ENCODE measurements at places on chromosomes 6 and 20.

DNA sequence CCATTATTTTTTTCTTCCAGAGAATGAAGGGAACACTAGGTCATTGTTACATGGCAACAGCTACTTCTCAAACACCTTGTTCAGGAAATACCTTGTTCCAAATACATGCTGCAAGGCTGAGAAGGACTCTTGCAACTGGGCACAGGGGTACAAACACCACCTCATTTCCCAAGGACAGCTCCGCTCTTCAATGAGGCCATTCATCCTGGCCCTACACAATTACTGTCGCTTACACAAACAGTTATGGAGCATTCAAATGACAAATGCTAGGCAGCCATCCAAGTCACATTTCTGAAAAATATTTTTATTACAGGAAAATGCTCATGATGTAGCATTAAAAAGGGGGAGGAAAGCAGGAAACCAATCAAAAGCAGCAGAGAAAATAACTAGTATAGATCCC lies 611.9 kb downstream of the DHX35 start:
- DNase-seq: no peak

- no peak for DNase-seq
Measured at GRCh38 chr6:67888886-67889681, 746.0 kb upstream of the ADGRB3 start.

DNA sequence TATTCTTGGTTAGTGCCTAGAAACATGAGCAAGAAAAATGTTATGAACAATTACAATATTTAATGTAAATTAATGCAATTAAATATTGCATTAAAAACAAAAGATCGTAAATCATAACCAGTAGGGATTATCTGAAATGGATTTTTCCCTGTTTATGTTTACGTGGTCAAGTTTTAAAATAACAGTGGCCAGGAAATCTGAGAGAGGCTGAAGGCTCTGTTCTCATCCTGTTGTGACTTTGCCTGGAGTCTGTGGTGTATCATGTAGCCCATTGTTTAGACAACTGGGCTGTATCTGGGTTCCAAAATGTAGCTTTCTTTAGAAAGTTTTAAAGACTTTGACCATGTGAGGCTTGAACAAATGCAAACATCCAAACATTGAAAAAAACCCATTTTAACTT lies 2.4 kb downstream of the MYO6 start:
- DNase-seq: no peak

GRCh38 chr20:38985060-38985459 lies 22.9 kb downstream of the DHX35 start:
- no peak for DNase-seq

- no peak for DNase-seq
Measured at GRCh38 chr6:152420696-152421095, 216.5 kb downstream of the SYNE1 start.

GRCh38 chr20:20803011-20803410 lies 90.6 kb upstream of the RALGAPA2 start:
- no peak for DNase-seq

DNA sequence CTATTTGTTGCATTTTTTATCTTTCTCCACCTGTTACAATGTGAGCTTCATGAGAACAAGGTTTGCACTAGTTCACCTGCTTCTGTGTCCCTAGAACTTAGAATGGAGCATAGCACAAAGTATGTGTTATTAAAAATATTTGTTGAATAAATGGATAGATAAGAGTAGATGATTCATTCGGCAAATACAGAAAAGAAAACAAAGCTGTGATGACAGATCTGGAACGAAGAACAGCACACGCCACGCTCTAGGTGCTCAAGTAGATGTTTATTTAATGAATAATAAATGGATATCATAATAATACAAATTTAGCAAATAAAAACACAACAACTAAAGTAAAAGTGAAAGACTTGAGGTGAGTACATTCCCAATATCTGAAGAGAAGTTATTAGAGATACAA lies 273.1 kb downstream of the HAO1 start:
- no peak for DNase-seq

- no peak for DNase-seq
Measured at GRCh38 chr20:41068806-41069205, 40.2 kb downstream of the TOP1 start.

DNA sequence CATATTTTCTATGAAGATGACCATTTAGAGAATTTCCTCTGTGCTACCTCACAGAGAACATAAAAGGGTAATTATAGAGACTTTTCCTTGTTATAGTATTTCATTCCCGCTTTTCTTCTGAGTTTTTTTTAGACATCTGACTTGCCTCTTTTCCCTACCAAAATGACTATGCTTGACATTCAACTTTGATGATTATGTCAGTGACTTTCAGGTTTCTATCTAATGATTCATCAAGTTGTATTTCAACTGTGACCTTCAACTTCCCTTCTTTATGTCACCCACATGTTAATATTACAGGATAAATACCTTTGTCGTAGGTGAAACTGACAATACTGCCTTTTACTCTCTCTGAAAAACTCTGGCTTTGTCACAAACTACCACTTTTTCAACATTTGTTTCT lies 95.3 kb downstream of the MLIP start:
- no peak for DNase-seq

- no peak for DNase-seq
Measured at GRCh38 chr6:158770533-158771330, 48.4 kb downstream of the EZR start.

- DNase-seq: no peak
Measured at GRCh38 chr20:2697768-2698167, 5.2 kb downstream of the EBF4 start.

DNA sequence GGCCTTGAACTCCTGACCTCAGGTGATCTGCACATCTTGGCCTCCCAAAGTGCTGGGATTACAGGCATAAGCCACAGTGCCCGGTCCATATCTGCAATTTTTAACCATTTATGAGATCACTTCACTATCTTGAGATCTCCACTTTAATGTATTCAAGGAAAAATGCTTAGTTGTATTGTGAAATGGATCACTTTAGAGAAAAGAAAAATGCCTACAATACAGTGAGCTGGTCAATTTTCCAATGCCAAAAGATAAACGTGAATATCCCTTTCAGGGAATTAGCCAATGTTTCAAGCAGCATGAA lies 82.8 kb upstream of the ZNF217 start:
- DNase-seq: no peak

GRCh38 chr6:163180874-163181541 lies 233.5 kb upstream of the QKI start:
- DNase-seq: peak; percentile 37

DNA sequence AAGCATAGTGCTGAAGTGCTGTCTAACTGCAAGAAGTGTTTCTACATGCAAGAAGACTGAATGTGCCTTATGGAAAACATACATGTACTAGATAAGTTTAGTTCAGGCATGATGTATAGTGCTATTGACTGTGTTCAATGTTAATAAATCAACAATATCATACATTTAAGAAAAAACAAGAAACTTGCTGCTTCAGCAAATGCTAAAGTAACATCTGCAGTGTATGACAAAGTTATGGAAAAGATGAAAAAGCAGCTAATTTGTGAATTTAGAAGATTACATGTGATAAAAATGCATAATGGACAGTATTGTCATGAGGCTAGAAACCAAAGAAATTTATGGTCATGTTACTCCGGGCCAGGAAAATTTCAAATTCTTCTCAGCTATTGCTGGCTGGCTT lies 174.9 kb upstream of the SPTLC3 start:
- DNase-seq: no peak

GRCh38 chr6:21615504-21615903 lies 22.0 kb downstream of the SOX4 start:
- no peak for DNase-seq

DNA sequence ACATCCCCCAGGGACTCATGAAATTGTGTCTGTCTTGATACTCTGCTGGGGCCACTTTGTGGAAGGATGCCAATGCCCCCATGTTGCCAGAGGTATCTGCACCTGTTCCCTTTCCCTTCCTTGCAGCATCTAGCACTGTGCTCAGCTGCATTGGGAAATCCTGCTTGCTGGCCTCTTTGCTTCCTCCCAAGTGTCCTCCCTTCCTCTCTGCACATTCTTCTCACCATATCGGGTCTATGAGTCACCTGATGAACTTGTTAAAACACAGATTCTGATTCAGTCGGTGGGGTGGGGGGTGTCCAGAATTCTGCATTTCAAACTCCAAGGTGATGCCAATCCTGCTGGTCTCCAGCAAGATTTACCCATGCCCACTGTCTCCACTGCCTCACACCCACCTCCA lies 467.8 kb downstream of the PTPRT start:
- no peak for DNase-seq

DNA sequence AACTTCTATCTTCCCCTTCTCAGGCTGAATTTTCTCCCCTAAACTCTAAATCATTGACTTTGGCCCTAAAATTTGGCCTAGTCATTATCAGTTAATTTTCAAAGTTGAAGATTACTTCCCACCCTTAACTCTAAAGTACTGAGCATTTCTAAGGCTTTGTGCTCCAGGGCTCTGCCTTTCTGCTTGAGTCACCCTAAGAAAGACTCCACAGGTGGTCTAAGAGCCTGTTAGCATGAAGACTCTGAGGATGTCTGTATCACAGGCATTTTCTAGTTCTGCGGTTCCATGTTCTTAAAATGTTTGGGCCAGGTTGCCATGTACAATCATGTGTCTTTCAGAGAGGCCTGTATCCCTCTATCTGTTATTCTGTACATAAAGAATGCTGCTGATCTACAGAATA lies 808.1 kb upstream of the MANEA start:
- DNase-seq: no peak

DNA sequence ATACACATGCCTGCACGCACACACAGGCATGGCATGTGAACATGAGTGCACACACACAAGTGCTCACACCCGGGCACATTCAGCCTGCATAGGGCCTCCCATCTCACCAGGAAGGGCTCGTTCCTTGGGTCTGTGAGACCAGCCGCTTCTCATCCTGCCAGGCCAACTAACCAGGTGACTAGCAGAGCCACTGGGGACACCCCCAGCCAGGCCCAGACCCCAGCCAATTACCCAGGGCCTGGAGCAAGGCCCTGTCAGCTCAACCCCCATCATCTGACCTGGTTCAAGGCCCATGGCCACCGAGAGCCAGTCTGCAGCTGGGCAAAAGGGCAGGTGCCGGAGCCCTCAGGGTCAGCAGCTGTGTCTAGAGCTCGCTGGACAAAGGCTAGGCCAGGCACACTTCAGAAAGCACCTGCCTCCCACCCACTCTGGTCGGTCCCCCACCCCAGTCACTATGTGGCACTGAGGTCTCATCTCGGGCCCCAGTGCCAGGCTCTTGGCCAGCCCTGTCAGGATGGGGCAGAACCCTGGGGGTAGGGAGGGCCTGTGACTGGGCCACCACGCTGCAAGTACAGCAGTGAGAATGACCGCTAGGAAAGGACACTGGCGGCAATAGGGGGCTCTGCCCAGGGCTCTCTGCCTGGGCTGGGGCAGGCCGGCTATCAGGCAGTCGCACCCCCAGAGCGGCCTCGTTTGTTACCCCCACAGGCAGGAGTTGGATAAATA lies 26.8 kb upstream of the MRGBP start:
- no peak for DNase-seq

DNA sequence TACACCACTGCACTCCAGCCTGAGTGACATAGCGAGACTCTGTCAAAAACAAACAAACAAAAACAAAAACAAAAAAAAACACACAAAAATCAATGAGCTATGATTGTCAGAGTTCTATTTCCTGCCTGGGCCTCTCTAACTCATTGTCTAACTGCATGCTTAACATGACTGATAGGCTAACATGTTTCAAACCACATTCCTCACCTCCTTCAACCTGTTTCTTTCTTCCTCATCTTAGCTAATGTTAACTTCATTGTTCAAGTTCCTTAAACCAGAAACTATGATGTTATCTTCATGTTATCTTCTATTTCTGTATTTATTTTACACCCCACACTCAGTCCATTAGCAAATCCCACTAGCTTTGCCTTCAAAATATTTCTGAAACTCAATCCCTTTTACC lies 41.5 kb downstream of the BEND6 start:
- DNase-seq: no peak

DNA sequence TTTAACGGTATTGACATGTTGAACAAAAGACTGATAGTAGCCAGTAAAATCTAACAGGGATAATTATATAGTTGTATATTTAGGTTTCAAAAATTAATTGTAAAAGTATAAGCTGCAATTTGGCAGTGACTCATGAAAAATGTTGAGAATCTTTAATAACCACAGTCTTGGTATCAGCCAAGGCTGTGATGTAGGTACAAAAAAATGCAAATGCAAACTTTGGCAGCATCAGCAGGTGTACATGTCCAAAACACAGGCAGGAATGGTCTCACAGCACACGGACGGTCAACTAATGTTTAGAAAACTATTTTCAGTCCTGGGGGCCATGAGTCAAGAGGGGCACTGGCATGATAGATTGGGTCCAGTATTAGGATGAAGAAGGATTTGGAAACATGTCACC lies 58.5 kb upstream of the BEND3 start:
- no peak for DNase-seq

DNA sequence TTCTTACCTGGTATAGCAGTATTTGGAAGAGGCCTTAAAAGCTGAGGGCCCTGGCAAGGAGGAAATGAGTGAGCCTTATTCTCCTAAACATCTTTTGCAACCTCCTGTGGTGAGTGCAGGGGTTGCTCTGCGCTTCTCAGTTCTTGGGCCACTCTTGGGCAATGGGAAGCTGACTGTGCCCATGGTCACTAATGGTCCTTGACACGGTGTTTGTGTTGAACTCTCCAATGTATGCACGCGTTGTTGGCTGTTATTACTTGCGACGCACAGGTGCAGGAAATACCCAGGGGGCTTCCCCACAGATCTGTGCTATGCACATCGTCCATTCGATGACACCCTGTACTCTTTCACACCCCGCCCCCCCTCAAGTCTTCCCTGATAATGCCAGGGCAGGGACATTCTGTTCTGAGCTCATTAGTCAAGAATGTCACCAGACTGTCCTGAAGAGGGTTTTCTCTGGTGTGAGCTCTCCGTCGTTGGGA lies 79.7 kb downstream of the EDN1 start:
- DNase-seq: no peak

GRCh38 chr6:149170564-149171452 lies 146.7 kb upstream of the TAB2 start:
- DNase-seq: no peak

DNA sequence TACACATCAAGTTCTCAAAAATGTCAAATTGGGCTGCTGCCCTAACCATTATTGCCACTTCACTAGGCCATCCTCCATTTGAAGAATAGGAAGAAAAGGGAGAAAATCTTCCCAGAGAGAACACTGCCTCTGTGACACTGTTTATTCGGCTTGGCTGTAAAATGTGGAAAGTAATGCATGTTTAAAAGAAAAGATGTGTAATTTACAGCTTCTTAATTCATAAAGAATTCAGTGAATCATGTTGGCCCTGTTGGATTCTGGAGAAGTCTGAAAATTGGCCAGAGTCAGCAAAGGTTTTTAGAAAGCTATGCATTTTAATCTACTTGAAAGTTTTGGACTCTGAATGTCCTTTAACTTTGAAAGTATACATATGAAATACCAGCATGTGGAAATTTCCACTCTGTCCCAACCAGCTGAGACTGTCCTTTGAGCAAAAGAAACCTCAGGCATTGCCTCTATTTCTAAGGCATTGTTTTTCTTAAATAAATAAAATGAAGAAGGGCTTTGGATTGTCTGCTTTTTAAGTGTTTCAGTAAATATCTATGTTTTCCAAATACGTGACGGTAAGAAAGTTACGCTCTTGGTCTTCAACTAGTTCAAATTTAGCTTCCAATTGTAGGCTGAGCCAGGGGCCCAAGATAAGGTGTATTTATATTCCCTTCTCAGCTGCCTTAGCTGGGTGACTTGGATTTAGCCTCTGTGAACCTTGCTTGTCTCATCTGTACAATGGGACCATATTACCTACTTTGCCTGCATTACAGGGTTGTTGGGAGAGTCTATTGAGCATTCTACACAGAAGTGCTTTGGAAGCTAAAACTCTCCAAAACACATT lies 222.2 kb downstream of the UST start:
- DNase-seq: no peak
